ENCODE measurements at places on chromosomes 13 and 19.
A peak's percentile ranks its signal among the peaks of the same experiment; 100 is the strongest.

DNA sequence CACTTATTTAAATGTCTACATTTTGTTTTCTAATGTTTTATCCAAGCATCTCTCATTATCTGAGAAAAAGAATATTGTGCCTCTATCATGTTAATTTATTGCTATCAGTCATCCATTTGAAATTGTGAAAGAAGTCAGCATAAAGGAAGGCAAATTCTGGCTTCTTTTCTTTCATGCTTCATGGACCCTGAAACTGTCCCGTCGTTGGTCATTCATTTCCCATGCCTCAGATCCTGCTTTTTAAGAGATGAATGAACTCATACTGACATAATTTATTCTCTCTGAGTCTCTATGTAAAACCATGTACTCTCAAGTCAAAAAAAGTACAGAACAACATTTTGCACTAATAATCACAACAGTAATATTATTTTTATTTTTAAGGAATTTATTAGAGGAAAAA is 2512.0 kb downstream of the PCDH9 start:
- no peaks in the 10 kb centered on the region for H3K4me1 ChIP-seq
- H3K36me3 ChIP-seq: no peaks in the 10 kb centered on the region
- DNase-seq: no peak
- no peak overlapping the region for H3K27ac ChIP-seq
- H3K4me3 ChIP-seq: no peak overlapping the region
- no peaks in the 10 kb centered on the region for H3K27me3 ChIP-seq

- H3K4me3 ChIP-seq: no peak overlapping the region
- H3K4me1 ChIP-seq: no peaks in the 10 kb centered on the region
- no peak overlapping the region for H3K27ac ChIP-seq
- no peaks in the 10 kb centered on the region for H3K27me3 ChIP-seq
- peak; percentile 66 for DNase-seq
- H3K36me3 ChIP-seq: peaks cover 16% of the 10 kb centered on the region
Observed at GRCh38 chr19:52343548-52343947, 7.5 kb downstream of the ZNF610 start.

- no peak overlapping the region for H3K4me3 ChIP-seq
- no peaks in the 10 kb centered on the region for H3K27me3 ChIP-seq
- H3K36me3 ChIP-seq: no peaks in the 10 kb centered on the region
- no peak overlapping the region for H3K27ac ChIP-seq
- no peaks in the 10 kb centered on the region for H3K4me1 ChIP-seq
Observed at GRCh38 chr13:102089177-102089576, 312.7 kb downstream of the FGF14 start.

GRCh38 chr13:67227131-67227983 is 2.8 kb downstream of the PCDH9 start:
- peaks cover 8% of the 10 kb centered on the region for H3K4me1 ChIP-seq
- no peaks in the 10 kb centered on the region for H3K36me3 ChIP-seq
- no peak overlapping the region for H3K27ac ChIP-seq
- no peak for DNase-seq
- no peak overlapping the region for H3K4me3 ChIP-seq

DNA sequence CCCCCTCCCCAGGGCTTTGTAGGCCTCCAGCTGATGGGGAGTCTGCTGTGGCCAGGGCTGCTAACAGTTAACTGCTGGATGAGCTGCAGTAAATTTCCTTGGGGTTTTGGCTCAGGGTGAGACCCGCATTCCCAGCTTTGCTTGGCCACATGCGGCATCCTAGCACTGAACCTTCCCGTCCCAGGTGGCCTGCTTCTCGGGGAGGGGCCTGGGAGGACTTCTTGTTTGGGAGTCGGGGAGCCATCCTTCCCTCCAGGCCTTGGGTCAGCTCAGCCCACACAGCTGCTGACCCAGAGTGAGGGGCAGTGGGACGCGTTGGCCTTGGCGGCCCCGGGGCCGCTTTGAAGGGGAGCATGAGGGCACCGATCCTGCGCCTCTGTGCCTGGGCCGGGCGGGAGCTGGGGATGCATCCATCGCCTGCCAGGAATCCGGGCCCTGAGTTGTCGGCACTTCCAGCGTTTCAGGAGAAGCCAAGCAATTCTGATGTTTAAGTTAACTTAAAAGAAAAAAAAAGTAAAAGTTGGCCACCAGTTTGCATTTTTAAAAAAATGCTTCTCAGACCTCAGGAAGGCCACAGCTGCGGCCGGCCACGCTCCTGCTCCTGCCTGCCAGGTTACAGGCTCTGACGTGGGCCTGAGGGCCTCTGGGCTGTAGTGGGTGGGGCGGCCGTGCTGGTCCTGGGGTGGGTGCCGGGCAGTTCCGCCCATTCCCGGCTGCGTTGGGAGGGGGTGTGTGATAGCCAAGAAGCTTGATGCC is 27.7 kb downstream of the CRTC1 start:
- H3K4me3 ChIP-seq: no peak overlapping the region
- H3K27me3 ChIP-seq: no peaks in the 10 kb centered on the region
- no peak overlapping the region for H3K27ac ChIP-seq
- no peak for DNase-seq
- H3K4me1 ChIP-seq: peaks cover 13% of the 10 kb centered on the region

DNA sequence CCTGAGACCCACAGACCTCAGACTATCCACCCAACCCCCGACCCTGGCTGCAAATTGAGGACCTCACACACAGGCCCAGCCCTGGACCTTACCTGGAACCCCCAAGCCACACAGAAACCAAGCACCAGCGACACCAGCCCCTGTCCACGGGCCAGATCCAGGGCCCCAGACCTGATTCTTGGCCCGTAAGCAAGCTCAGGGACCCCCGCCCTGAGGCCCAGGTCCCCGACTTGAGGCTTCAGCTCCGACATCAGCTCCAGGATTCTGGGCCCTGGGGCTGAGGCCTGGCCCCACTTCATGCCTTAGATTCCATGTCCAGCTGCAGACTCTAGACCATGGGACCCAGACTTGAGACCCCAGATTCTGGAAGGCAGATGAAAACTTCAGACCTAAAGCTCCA is 6.3 kb downstream of the TTYH1 start:
- no peak for DNase-seq
- H3K27me3 ChIP-seq: peaks cover 11% of the 10 kb centered on the region
- no peak overlapping the region for H3K27ac ChIP-seq

GRCh38 chr13:106099765-106100164 is 435.7 kb downstream of the EFNB2 start:
- H3K27me3 ChIP-seq: no peaks in the 10 kb centered on the region
- DNase-seq: no peak
- H3K4me1 ChIP-seq: no peaks in the 10 kb centered on the region

DNA sequence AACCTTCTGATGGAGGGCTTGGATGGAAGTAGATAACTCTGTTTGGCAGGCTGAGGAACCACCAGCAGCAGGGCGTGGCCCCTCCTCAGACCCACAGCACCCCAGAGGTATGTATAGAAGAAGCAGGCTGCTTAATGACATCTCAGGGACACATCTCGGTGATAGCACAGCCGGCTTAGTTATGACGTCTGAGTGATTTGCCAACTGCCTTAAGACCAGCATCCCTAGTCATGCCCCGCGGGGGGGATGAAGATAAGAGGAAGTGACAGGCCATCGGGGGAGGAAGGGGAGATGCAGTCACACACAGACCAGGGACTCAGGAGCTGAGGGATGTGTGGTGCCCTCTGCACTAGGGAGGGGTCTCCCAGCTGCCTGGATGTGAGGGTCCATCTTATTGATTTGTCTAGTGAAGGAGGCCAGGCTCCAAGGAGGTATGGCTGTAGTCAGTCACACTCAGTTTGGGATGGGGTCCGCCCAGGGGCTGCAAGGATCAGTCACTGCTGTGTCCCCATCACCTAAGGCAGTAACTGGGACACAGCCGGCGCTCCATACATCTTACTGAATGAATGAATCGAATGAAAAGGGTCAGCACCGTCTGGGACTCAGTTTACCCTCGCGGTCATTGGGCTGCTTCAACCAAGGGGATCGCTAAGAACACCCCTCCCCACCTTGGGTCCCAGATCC is 19.2 kb upstream of the ERCC1 start:
- H3K4me3 ChIP-seq: peak overlapping the region; percentile 71
- H3K27me3 ChIP-seq: no peaks in the 10 kb centered on the region
- H3K27ac ChIP-seq: peak overlapping the region; percentile 62
- H3K36me3 ChIP-seq: no peaks in the 10 kb centered on the region

DNA sequence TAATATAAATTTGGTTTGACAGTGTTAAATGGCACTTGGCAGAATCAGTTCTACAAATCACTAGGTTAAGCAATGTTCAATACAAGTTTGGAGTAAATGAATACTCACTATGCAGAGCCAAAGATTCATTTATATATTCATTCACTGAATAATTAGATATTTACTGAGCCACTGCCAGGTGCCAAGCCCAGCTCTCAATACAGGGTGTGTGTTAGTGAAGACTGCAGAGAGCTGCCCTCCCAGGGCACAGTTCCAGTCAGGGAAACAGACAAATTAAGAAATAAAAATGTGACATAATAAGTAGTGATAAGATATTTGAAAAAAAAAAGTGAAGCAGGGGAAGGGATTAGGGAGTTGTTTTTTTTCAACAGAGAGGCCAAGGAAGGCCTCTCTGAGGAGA is 411.7 kb downstream of the KCNRG start:
- H3K36me3 ChIP-seq: no peaks in the 10 kb centered on the region
- H3K4me1 ChIP-seq: peaks cover 11% of the 10 kb centered on the region
- H3K4me3 ChIP-seq: no peak overlapping the region
- H3K27ac ChIP-seq: no peak overlapping the region

Data from activated CD8-positive, alpha-beta T cell treated with anti-CD3 and anti-CD28 coated beads, Interleukin-2, amount 10 ng/mL, durations not matched to agents 7 days and 5 days (primary cell).